Activated T-helper 1 cell treated with Interleukin-2 at 50 U/mL for 16 hours (primary cell): ENCODE measurements at places on chromosomes 3 and 15.

DNA sequence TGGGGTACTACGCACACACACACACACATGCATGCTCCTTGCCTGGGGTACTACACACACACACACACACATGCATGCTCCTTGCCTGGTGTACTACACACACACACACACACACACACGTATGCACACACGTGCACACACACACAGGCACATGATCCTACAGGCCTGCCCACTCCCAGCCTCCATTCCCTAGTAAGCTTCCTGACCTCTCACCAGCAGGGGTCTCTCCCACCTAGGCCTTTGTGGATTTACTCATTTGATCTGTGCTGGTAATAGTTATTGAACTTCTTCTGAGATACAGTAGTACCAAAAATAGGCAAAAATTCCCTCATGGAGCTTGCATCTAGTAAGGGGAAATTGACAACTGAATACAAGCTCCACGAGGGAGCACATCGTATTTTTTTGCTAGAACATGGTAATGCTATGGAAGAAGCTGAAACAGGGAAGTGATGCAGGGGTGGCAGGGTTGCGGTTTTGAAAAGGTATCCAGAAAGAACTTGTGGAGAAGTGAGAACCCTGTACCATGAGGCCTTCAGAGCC, 19.1 kb downstream of the TTC21A start:
- no peak for DNase-seq

- no peak for DNase-seq
Observed at GRCh38 chr15:60548101-60548500, 69.2 kb upstream of the ICE2 start.

DNA sequence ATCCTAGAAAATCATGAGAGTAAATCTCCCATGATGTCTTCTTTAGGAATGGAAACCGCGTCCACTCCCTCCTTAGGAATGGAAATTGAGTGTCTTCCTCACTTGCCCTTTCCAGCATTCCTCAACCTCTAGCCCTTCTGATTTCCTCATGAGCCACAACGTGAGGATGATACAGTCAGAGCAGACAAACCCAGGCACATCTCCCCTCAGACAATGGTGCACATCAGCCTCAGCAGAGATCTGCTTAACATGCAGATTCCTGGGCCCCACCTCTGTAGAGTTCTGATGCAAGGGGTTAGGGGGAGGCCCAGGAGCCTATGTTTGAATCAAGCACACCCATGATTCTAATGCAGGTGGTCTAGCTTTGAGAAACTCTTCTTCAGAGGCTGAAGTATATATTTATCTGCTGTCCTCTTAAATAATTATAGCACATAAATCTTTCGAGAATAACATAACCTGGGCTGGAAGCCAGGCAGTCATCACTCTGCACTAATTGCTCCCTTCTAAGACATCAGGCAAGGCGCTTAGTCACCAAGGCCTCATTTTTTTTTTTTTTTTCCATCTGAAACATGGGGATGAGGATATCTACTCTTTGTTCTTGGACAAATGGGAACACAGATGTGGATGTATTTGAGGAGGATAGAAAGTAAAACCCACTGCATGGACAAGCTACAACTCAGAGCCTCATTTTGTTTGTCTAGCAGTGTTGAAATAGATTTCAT, 81.7 kb downstream of the PRICKLE2 start:
- DNase-seq, result no peak

- no peak for DNase-seq
Observed at GRCh38 chr3:66010348-66010738, 28.4 kb downstream of the MAGI1 start.

DNA sequence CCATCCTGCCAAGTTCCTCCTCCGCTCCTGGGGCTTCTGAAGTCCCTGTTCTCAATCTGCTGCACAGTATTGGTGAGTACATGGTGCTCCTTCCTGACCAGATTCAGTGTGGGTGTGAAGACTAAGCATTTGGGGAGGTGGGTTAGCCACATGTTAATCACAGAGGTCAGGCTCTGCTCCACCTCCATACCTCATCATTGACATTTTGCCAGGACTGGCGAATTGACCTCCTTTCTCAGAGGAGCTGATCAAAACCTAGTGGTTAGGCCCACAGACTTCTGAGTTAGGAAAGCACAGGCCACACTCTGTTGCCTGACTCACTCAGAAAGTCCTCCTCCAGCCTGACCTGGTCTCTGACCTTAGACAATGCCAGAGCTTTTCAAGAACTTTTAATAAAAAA, 8.4 kb upstream of the RPS17 start:
- DNase-seq, result no peak

DNA sequence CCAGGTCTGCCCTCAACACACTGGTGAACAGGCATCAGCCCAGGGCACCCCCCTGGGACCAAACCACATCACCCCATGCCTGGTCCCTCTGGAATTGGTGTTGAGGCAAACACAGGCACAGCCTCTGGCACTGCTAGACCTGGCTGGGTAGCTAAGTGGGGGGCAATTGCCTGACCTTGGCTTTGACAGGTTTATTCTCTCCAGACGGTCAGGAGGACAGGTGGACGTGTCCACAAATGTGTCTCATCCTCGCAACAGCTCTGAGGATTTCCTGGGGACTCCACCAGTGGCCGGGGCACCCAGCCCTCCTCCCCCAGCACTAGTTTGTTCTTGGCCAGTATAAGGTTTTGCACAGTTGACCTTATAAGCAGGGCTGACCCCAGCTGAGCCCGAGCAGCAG, 31.3 kb downstream of the TKT start:
- DNase-seq, result no peak

DNA sequence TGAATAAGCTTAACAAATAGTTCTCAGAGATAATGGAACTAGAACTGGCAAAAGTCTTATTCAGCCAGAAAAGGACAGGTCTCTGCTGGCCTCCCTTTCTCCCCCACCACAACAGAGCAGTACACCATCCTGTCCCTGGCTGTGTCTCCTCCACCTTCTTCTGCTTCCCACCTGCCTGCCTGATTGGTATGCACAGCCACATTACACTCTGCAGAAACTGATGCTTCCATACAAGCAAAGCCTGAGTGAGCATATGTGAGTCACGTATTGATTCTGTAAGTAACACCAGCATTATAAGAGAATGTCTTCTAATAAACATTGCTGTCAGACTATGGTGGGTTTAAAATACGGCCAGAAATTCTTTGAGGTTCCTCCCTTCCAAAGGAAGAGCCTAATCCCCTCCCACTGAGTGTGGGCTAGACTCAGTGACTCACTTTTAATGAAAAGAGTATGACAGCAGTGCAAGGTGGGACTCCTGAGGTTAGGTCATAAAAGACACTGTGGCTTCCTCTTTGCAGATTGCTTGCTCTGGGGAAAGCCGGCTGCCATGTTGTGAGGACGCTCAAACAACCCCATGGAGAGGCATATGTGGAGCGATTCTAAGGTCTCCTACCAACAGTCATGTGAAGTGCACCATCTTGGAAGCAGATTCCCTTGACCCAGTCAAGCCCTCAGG, 44.4 kb downstream of the ANXA2 start:
- no peak for DNase-seq

DNA sequence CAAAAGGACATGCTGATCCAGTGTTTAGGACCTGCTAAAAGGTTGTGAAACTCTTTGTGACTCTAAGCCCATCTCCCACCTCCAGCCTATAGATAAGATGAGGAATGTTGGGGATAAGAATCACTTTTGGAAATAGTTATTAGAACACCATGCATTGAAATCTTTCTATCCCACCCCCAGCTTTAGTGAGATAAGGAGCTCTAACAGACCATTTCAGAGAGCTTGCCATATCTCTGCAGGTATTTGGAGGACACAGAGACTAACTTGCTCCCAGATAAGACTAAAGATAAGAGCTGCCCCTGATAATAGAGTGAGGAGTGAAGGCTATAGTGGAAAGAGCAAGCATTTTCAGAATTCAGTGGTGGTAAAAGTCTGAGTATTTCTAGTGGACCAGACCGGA, 53.1 kb upstream of the GNB4 start:
- DNase-seq, result no peak

GRCh38 chr3:38138349-38139190, at the start of gene MYD88:
Gene MYD88 (plus strand): TSS chr3:38138661. CDS start chr3:38138701, 40 bp downstream.
- peak; percentile 72 for DNase-seq

GRCh38 chr3:172846706-172847105, 96.2 kb downstream of the ECT2 start:
- no peak for DNase-seq

- no peak for DNase-seq
Observed at GRCh38 chr3:4759689-4760312, 219.4 kb upstream of the BHLHE40 start.

DNA sequence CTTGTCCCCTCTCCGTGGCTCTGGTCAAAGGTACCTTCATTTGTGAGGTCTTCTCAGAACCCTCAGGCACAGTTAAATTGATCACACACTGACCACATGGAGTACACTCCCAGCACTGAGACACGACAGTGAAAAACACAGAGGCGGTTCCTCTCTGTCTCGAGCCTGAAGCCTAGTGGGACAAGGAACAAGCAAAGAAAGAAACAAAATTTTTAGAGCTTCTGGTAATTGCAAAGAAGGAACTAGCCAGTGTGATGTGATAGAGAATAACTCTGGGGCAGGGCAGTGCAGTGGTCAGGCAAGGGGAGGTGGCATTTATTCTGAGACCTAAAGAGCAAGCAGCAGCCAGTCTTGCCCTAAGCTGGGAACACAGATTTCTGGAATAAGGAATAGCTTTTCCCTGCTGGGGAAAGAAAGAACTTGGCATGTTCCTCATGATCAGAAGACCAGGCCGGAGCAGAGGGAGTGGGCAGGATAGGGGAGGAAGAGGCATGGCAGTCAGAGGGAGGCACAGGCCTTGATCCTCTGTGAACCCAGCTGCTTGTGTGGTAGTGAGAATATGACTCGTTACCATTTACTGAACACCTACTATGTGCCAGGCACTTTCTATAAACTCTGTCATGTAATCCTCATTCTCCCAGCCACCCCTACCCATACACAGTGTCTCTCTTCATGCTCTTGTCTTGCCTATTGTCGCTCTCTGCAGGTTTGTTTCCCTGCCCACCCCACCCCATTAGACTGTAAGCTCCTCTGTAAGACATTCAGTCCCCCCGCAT, 262.3 kb upstream of the HES1 start:
- no peak for DNase-seq

- DNase-seq, result no peak
Observed at GRCh38 chr15:39204031-39204430, 376.8 kb upstream of the THBS1 start.

- no peak for DNase-seq
Observed at GRCh38 chr3:157103860-157104259, 56.1 kb downstream of the CCNL1 start.

GRCh38 chr3:141680620-141681389, 57.3 kb upstream of the RNF7 start:
- DNase-seq, result no peak

DNA sequence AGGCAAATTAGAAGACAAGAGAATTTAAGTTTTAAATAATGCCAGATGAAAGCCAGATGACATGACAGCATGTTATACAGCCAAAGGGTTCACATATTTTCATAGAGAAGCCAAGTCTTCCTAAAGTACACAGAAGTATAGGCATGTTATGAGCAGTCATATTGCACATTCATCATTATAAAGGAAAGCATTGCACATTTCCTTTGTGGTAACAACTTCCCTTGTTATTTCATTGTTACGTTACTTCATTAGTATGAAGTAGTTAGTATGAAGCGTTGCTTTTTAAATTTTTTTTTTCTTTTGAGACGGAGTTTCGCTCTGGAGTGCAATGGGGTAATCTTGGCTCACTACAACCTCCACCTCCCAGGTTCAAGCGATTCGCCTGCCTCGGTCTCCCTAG, 4.6 kb upstream of the ABCC5 start:
- DNase-seq, result no peak

DNA sequence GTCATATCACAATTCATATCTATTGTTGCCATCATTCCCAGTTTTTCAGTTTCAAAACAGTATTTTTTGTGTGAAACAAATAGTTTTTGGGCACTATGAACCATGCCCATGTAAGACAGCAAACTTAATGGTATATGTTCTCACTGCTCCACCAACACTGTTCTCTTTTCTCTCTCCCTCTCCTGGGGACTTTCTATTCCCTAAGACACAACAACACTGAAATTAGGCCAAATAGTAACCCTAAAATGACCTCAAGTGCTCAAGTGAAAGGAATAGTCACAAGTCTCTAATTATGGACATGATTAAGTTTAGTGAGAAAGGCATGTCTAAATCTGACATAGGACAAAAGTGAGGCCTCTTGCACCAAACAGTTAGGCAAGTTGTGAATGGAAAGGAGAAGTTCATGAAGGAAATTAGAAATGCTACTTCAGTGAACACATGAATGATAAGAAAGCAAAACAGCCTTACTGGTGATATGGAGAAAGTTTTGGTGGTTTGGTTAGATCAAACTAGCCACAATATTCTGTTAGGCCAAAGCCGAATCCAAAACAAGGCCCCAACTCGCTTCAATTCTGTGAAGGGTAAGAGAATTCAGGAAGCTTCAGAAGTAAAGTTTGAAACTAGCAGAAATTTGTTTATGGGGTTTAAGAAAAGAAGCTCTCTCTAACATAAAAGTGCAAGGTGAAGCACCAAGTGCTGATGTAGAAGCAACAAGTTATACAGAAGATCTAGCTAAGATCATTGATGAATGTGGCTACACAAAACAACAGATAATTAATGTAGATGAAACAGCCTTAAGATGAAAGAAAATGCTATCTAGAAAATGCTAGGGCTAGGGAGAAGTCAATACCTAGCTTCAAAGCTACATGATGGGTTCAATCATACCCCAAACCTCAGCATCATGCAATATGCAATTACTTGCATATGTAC, 104.2 kb downstream of the CBLB start:
- no peak for DNase-seq

- DNase-seq, result no peak
Observed at GRCh38 chr3:111617912-111618601, 22.9 kb upstream of the ZBED2 start.

- no peak for DNase-seq
Observed at GRCh38 chr3:150238995-150239619, 169.0 kb upstream of the TSC22D2 start.

DNA sequence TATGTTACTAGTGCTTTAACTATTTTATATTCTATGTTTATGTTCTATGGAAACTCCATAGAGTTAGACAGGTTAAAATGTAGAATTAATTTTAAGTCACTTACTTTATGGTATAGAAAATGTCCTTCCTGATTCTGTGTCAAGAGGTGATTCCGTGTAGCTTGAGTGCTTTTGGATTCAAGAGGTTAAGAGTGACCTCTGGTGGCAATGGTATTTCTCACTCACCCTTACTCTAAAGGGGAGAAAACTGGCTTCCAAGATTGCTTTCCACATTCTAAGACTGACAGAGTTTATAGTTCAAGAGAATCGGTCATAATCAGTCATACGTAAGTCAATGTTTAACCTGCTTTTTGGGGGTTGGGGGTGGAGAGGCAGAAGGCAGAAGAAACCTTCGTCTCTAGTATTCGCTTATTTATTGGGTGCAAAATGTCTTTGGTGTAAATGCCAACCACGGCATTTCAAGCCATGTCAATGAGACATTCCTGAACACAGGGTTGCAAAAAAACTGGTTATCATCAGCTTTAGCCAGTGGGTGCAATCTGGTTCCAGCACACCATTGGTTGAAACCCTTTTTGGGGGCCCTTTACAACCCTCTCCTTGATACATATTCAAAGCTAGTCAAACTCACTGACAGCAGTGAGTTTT, 92.0 kb upstream of the VGLL3 start:
- no peak for DNase-seq
